ENCODE measurements at places on chromosomes 5 and 9.

DNA sequence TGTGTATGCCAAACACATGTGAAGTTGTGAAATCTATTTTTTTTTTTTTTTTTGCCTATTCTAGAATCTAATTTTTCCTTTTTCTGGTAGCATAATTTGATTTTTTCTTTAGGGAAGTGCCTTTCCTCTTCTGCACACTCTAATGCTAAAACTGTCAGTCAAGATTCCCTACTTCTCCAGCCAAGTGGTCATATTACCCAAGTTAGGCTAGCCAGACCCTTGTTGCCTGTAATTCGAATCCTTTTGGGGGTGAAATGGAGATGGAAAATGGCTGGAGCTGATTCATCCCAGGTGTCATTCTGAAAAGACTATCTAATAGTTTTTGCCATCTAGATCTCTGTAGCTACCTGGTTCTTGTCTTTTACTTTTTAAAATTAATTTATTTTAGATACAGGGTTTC lies 24.8 kb upstream of the UBAP1 start:
- DNase-seq = no peak

GRCh38 chr5:64144425-64145215 lies 21.0 kb upstream of the RNF180 start:
- DNase-seq = no peak

GRCh38 chr9:75830303-75830702 lies 60.2 kb upstream of the PCSK5 start:
- no peak for DNase-seq

DNA sequence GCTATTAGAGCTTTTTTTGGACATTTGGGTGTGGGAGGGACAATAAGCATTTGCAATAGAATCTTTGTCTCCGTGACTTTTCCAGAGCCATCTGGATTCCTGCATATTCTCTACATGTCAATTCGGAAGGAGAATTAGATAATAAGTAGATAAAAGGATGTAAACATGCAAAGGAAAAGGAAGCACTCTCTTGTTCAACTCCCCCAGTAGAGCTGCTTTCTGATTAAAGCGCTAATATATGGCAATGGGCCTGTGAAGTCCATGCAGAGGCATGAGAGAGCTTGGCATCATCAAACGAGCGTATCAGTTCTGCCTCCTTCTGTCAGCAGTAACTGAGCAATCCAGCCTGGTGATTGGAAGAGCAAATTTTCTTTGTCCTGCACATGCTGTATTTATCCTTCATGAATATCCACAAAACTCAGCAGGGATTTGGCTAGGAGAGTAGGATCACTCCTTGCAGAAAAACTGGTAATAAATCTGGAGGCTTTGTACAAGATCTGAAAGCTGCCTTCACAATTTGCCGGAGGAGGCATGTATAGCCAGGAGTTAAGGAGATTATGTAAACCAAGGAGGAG lies 1752.9 kb downstream of the MAT2B start:
- DNase-seq = no peak

GRCh38 chr5:42566652-42567295 lies 143.5 kb downstream of the GHR start:
- DNase-seq = no peak

- no peak for DNase-seq
Observed at GRCh38 chr9:127720031-127720864, 4.4 kb downstream of the TTC16 start.

- DNase-seq = no peak
Observed at GRCh38 chr5:85108471-85108870, 723.8 kb upstream of the EDIL3 start.

GRCh38 chr5:37198061-37198460 lies 51.1 kb downstream of the CPLANE1 start:
- no peak for DNase-seq

- DNase-seq = no peak
Observed at GRCh38 chr5:52468976-52469375, 318.7 kb upstream of the ITGA1 start.

DNA sequence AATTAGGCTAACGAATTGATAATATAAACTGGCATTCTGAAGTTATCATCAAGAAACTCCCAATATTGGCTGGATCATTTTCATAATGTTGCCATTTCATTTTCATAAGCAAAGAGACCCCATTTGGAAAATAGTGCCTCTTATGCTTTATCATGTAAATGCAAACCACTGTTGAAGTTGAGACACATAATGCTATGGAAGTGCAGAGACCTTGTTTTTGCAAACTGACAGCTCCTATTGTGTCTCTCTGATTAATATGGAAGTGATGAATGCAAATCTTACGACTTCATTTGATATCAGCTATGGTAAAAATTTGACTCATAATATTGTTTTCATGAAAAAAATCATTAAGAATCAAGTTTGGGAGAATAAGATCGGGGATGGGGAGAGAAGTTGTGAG lies 25.3 kb upstream of the ZNF608 start:
- DNase-seq = no peak

DNA sequence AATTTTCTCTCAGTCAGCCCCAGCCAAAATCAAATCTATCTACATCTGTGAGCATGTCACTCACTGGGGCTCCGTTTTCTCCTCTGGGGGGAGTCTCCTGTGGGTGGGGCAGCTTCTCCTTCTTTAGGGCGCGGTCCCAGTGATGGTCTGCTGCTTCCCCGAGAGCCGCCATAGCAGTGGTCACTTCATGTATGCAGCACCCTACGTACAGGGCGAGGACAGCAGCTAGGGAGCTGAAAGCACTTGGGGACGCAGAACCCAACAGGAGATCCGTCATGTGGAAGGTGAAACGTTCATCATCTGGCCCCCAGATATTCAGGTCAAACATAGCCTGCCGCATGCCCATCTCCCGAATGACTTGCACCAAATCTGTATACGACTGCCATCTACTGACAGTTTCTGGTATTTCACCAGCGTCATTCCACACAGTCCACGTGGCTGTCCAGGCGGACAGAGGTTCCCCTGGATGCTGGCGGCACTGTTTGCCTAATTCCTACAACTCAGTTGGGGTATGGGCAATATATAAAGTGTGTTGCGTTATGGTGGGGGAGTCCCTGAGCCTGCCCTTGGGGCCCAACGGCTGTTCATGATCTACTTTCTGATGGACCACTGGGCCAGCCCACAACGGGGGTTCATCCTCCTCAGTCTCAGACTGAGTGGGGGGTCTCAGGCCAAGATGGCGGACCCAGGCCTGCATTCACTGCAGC lies 795.0 kb downstream of the EFNA5 start:
- DNase-seq = no peak

- DNase-seq = no peak
Observed at GRCh38 chr5:2120361-2120760, 237.6 kb upstream of the IRX4 start.

DNA sequence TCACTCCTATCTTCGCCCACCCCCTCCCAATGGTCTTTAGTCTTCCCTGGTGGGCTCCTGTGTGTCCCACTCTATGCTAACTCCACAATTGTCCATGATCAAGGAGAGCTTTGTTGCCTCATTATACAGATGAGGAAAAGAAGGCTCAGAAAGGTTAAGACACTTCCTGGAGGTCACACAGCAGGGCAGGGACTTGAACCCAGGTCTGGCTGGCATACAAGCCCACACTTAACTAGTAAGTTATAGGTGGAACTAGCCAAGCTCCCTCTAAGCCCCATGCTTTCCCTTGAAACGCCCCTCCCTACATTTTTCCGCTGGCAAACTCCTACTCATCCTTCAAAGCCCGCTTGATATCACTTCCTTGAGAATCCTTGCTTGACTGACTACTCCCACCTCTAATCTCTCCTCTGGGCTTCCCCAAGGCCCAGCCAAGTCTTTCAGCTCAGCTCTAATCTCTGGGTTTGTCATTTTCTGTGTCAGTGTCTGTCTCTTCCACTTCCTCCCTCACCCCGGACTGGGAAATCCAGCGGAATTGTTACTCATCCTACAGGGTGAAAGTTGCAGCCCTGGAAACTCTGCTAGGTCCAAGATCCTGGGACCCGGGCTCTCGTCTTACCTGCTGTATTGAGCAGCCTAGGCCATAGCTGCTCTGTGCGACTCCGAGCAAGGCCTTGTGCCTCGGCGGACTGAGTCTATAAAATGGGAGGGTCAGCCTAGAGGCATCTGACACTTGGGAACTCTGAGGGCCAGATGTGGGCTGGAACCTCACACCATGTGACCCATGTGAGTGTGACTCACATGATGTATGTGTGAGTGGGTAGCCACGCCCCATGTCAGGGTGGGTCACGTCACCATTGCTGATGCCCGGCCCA lies 144.5 kb downstream of the GAPVD1 start:
- DNase-seq = no peak

GRCh38 chr9:33146298-33146697 lies 20.8 kb downstream of the B4GALT1 start:
- no peak for DNase-seq

DNA sequence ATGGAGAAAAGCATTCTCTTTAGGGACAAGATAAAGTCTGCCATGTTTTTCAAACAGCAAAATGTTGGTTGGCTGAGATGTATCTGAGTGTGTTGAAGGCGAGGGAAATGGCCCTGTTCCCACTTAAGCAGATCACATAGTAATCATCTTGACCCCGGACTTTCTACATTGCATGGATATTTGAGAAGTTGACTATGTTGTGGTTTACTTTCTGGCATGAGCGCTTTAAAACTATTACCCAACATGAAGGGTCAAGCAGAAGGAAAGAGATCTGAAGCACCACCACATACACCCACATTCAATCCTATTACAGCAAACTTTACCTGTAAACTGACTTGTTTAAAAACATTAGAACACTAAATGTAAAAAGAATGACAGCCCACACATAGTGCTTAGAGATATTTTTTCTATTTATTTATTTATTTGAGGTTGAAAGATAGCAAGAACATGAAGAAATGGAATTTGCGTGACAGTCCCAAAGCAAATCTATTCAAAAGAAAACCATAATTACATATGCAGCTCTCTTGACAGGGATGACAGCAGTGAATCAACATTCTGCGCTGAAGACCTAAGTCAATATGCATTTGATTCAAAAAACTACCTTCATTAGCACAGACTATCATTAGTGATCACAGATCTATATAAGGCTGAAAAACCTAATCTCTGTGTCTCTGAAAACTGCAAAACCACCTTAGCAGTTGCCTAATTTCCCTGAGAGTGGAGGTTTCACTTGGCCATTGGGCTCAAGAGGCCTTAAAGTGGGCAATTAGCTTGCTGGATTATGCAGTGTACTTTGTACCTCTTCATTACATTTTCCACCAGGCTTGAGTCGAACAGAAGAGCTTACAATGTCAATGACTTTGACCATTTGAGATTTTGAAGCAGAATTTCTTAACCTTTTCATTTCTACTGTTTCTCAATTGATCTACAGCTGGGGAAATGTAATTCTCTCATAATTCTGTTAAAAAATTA lies 195.0 kb downstream of the PDE4D start:
- DNase-seq = no peak

GRCh38 chr5:78215972-78216371 lies 78.5 kb downstream of the AP3B1 start:
- no peak for DNase-seq

DNA sequence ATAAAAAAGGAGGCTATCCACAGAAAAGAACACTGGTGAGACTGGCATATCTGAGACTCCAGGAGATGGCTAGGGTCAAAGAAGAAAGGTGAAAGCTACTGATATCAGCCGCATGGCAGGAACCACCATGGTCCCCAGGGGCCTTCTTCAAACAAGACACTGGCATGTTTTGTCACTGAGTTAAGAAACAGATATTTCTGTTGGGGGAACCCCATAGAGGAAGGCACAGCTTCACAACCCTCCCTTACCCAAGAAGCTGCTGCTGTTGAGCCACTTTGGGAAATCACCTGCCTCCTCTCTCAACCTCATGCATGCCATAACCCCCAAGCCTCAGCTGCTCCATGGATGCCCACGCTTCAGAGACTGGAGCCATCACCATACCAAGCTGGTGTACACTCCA lies 13.3 kb upstream of the BTNL3 start:
- no peak for DNase-seq

DNA sequence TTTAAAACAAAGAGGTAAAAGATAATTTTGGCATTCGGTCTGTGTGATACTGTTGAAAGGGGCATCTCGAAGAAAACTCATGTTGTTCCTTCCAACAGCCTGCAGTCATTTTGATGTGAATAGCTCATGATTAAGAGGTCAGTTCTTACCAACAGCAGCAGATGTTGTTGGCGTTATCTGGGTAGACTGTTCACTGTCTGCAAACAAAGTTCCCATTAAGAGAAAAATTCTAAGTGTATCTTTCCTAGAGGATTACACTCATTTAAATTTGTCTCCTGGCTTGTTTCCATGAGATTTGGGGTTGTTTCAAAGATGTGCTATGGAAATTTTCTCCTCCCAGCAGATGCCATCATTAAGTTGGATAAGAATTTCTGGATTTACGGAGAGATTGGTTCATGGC lies 138.2 kb upstream of the RORB start:
- no peak for DNase-seq

- no peak for DNase-seq
Observed at GRCh38 chr9:80134487-80134886, 562.7 kb downstream of the TLE4 start.

DNA sequence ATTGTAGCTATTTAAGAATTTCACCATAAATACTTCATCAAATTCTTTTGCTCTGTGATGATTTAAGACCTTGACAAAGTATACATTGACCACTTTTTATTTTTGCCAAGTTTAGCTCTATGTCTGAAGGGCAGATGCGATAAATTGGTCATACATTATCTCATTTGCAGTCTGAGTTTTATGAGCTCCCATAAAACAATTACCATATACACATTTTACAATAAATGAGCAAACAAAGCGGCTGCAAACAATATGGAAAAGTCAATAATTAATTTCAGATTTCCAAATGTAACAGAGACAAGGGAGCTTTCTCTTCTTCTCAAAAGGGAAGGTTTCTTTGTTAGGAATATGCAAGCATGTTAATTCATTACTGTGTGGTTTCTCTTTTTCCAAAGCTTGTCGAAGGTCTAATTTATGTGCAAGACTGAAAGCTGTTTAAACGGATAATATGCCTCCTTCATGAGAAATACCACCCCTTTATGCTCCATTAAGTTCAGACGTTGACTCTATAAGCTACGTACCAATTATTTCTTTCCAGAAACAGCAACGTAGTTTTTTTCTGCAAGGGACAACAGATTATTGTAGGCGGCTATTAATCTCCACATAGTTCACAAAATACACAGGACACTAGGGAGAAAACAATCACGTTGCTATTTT lies 7.0 kb upstream of the IZUMO3 start:
- no peak for DNase-seq

DNA sequence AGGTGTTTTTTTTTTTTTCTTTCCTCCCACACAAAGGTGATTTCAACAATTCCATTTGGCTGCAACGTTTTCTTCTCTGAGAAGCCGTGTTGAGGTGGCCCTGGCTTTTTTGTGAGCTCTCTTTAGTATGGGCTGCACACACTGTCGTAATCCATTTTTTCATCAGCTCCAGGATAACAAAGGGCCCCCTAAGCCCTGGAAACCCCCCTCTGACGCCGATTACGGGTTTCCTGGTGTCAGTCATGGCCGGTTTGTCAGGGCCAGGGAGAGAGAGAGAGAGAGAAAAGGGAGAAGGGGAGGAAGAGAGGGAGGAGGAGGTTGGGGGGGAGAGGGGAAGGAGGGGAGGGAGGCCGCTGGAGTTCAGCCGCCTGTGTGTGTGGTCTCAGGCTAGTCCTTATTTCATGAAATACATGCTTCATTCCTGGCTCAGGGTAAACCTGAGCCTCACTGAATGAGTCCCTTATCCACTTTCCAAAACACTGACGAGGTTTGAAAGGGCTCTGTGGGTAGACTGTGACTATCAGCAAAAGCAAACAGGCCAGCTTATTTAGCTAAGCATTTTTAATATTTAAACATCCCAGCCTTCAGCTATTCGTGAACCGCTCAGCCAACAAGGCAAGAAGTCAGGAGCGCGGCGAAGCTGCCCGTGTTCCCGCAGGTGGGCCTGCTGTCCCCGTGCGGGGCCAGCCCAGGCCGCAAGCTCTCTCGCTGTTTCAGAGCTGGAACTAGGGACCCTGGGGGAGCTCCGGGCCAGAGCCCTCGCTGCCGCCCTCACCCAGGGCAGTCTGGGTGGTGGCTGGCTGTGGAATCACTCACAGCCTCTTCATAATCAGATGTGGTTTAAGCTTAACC lies 172.8 kb downstream of the ERCC6L2 start:
- no peak for DNase-seq
